Activated T-helper 1 cell treated with Interleukin-2 at 50 U/mL for 16 hours (primary cell): ENCODE measurements at places on chromosomes 11 and 22.

- no peak for DNase-seq
These were observed 13.5 kb downstream of the OAF start for GRCh38 chr11:120224361-120224760.

DNA sequence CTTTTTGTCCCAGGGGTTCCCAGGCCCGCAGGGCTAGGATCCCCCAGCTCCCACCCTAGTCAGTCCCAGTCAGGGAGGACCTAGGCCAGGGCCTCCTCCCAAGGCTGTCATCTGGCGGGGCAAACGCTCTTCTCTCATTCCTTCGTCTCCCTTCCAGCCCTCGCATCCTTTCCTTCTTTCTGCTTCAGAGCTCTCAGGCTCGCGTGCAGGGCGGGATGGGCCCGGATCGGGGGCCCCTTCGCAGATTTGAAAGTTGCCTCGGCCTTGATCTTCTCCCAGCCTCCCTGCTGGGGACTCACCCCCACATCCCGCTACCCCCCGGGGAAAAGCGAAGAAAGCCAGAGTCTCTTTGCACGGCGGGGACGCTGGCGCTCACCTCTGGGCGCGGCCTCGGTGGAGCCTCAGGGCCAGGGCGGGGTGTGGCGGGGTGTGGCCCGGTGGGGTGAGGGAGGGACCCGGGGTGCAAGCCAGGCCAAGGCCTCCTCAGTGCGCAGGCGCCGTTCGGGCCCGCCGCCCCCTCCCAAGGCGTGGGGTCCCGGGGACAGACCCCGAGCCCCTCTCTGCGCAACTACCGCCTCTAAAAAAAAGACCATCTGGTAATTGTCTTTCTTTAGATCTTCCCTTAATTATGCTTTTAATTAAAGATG, 14.8 kb upstream of the PAX6 start:
- no peak for DNase-seq

DNA sequence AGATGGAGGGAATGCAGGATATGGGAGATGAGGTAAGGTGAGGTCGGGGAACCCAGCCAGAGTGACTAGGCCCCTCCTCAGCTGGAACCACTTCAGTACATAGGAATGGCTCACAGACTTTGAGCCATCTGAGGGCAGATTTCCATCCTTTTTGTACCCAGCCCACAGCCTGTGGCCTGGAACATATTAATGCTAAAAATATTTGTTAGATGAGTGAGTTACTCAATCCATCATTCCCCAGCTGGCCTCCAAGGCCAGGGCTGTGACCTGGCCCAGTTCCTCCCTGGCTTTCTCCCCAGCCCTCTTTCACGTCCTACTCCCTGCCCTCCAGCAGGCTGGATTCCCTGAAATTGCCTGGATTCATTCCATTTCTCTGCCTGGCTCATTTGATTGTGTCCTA, 57.2 kb upstream of the PRDM11 start:
- no peak for DNase-seq

- DNase-seq: no peak
These were observed 388.4 kb upstream of the DDI1 start for GRCh38 chr11:103648054-103648453.

DNA sequence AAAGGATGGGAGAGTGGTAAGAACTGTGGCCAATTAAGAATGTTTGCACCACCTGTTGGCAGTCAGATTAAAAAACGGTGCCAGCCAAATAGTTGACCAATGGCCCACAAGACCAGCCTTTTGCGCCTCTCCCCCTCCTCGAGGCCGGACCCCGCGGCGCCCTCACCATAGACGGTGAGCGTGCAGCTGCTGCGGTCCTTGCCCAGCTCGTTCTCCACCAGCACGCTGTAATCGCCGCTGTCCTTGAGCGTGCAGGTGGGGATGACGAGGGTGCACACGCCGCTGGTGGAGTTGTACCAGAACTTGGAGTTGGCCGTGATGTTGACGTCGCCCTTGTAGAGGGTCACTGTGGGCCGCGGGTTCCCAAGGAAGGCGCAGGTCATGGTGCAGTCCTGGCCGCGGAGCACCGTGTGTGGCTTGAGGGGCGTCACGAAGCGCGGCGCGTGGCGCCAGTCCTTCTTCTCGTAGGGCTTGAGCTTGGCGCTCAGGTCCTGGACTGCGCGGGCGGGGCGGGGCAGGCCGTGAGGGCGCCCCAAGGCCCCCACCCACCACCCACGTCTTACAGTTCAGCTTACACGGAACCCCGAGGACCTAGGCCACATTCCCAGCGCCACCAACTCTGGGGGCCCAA, 7.2 kb downstream of the TMEM86A start:
- no peak for DNase-seq

DNA sequence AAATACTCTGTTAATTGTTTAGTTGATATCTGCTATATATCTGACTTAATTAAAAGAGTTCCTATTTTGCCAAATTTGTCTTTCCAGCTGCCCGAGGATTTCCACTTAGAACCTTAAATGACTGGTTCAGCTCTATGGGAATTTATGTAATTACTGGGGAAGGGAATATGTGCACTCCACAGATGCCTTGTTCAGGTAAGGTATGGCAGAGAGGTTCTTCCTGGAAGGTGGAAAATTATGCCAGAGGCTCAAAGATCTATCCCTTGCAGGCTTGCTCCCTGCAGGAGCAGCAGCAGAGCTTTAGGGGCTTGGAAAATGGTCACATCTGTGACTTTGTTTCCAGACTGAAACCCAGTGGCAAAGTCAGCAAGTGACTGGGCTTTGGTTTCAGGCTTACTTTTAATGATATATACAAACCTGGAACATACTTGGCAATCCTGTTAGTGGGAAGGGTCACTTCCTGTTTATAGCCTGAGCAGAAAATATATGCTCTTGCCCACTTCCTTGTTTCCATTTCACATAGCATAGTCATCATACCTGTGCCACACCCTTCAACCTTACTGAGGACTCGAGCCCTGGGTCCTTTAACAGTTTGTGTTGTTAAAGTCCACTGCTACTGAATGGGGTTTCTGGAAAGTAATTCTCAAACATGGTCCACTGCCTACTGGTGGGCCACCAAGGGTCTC, 23.7 kb downstream of the WBP2NL start:
- DNase-seq: no peak

DNA sequence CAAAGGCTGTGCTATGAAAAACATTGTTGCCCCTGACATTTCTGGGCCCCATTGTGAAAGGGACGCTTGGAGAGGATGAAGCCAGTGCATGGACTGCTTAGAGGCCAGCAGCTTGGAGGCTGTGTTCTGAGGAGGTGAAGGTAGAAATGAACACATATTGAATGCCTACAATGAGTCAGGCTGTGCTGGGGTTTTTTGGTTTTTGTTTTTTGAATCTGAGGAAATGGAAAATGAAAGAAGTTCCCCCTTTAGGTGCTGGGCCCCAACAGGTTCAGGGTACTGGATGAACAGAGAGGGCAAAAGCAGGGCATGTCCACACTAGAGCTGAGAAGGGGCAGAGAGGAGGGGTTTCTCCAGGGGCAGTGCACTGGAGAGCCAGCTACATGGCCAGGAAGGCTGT, 166.1 kb upstream of the API5 start:
- DNase-seq: no peak

DNA sequence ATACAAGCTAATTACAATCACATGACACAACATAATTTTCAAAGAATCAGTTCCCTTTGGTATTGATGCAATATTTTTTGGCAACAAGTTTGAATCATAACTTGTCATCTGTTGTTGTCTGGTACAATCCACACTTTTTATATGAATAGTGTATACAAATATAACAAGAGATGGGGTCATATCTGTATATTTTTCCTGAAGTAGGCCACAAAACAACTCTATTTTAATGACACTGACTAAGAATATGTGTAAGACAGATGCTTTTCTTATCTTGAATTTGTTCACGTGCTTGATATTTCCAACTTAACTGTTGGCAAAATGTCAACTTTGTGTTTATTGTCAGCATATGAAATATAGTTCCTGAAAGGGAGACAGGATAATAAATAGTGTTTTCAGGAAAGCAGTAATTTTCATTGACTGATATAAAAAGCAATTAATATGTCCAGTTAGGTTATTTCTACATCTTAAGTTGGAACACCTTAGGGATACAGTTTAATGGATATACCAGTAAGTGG, 27.9 kb downstream of the NOX4 start:
- DNase-seq: no peak

DNA sequence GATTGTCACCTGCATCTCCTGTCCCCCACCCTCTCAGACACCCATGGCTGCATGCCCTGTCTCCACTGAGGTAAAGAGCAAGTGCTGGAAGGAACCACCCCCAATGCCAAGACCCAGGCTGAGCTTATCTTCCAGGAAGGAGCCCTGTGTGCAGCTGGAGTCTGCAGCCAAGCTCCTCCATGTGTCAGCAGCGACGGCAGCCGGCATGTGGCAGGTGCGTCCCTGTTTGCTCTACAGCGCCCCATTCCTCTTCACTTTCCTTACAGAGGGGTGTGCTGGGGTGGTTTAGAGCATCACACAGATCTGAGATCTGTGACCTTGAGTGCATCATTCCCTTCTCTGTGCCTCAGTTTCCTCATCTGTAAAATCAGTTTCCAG, 7.7 kb upstream of the MN1 start:
- no peak for DNase-seq

- DNase-seq: no peak
These were observed 49.1 kb upstream of the MUC15 start for GRCh38 chr11:26621132-26621531.

DNA sequence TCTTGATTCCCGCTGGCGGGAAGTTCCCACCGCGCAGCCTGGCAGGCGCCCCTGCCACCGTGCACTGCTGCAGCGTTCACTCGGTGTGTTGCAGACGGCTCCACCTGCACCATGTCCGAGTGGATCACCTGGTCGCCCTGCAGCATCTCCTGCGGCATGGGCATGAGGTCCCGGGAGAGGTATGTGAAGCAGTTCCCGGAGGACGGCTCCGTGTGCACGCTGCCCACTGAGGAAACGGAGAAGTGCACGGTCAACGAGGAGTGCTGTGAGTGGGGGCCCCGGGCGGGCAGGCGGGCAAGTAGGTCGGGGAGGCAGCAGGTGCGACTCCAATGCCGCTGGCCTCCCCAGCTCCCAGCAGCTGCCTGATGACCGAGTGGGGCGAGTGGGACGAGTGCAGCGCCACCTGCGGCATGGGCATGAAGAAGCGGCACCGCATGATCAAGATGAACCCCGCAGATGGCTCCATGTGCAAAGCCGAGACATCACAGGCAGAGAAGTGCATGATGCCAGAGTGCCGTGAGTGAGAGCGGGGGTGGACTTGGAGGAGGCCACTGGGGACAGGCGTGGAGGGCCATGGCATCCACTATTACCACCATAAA, 99.7 kb downstream of the RRAS2 start:
- no peak for DNase-seq

- no peak for DNase-seq
These were observed 162.3 kb downstream of the TRIM29 start for GRCh38 chr11:119975561-119976152.

DNA sequence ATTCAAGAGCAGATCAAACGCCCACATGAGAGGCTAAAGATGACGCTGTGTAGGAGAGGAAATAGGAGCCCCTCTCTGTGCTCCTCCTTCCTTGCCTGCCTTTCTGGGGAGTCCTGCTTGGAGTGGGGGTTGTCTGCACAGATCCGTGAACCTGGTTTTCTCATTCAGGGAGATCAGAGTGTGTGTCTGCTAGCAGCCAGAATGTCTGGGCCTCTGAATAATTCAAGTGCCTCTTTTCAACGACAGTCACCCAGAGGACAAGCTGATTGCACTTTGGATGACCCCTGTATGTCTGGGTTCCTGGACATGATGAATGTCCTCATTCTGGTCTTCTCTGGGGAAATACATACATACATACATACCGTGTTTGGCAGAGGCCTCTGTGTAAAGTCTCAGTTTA, 592.5 kb upstream of the B3GAT1 start:
- no peak for DNase-seq

- DNase-seq: no peak
These were observed 4.2 kb downstream of the FCHSD2 start for GRCh38 chr11:73137944-73138274.

GRCh38 chr11:64034411-64034811, 1.3 kb upstream of the FLRT1 start:
- DNase-seq: no peak

- DNase-seq: no peak
These were observed at the start of gene FOLH1 for GRCh38 chr11:49208006-49208721. TSS of gene FOLH1 (minus strand) at chr11:49208602. CDS start at chr11:49208409, 193 bp downstream.

- DNase-seq: no peak
These were observed 4.0 kb upstream of the SGSM1 start for GRCh38 chr22:24801901-24802465.

GRCh38 chr22:47289336-47289985, 527.0 kb downstream of the TBC1D22A start:
- no peak for DNase-seq

- no peak for DNase-seq
These were observed 120.7 kb upstream of the TOP3B start for GRCh38 chr22:22103078-22103875.

GRCh38 chr11:19846654-19847305, 134.1 kb downstream of the NAV2 start:
- no peak for DNase-seq

GRCh38 chr11:116312570-116313391, 460.0 kb downstream of the BUD13 start:
- no peak for DNase-seq

DNA sequence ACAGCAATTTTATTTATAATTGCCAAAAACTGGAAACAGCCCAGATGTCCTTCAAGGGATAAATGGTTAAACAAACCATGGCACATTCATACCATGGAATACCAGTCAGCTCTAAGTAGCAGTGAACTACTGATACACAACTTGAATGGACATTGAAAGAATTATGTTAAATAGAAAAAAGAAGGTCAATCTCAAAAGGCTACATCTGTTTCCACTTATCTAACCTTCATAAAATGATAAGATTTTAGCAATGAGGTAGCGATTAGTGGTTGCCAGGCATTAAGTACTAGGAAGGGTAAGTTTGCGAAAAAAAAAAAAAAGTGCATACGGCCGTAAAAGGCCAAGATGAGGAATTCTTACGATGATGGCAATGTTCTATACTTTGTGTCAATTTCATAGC, 738.7 kb upstream of the ANO3 start:
- no peak for DNase-seq

DNA sequence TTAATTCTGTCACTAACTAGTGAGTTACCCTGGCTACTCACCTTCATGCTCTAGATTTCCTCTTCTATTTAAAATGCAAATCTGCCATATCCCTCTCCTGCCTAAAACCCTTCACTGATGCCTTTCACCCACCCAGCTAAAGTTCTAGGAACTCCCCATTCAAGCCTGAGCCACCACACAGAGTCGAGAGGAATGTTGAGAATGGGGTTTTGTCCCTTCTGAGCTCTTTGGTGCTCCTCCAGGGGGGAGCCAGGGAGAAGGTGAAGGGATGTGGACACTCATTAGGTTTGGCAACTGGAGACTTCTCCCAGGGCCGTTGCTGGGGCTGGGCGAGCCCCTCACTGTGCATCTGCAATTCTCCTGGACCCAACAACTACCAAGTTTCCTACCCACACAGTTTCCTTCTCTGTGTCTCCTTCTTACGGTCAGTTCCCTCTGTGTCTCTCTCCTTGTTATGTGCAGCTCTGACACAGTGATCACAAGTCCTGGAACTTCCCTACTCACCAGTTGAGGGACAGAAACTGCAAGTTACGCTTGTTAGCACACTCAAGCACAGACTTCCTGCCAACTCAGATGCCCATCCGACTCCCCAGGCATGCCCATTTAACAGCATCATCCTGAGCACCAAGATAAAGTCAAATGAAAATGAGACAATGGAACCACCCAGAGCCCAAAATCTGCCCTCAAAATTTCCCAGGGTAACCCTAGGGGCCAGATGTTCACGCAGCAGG, 6.5 kb upstream of the IL10RA start:
- DNase-seq: no peak
